Activated T-cell treated with anti-CD3 and anti-CD28 coated beads for 48 hours (primary cell): ENCODE measurements at places on chromosomes 3 and 15.

- no peak for DNase-seq
Observed at GRCh38 chr15:58138106-58138505, at the start of gene AQP9. Gene AQP9, plus strand, starts transcription at chr15:58138381. Its CDS starts 185 bp downstream, at chr15:58138566.

DNA sequence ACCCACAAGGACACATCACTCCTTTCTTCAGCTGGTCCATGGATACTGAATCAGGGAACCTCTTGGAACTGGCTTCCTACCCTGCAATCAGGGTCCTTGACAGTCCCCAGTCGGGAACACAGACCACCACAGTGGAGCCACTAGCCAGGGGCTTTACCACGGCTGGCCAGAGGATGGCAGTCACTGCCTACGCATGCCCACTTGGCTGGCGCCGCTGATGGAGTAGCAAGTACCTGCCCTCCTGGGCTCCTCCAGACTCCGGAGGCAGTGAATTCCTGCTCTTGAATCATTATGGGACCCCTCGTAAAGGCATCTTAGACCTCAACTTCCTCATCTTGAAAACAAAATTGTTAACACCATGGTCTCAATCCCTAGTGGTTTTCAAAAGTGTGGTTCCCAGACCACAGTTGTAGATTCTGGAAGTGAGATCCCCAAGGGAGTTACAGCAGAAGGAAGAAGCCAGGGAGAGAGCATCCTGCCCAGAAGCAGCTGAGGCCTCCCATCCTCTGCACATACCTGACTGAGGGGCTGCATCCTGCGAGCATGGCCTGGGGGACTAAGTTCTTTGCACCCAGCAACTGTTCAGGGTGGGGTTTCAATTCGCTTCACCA, 9.1 kb upstream of the SKIC8 start:
- peak; percentile 57 for DNase-seq

DNA sequence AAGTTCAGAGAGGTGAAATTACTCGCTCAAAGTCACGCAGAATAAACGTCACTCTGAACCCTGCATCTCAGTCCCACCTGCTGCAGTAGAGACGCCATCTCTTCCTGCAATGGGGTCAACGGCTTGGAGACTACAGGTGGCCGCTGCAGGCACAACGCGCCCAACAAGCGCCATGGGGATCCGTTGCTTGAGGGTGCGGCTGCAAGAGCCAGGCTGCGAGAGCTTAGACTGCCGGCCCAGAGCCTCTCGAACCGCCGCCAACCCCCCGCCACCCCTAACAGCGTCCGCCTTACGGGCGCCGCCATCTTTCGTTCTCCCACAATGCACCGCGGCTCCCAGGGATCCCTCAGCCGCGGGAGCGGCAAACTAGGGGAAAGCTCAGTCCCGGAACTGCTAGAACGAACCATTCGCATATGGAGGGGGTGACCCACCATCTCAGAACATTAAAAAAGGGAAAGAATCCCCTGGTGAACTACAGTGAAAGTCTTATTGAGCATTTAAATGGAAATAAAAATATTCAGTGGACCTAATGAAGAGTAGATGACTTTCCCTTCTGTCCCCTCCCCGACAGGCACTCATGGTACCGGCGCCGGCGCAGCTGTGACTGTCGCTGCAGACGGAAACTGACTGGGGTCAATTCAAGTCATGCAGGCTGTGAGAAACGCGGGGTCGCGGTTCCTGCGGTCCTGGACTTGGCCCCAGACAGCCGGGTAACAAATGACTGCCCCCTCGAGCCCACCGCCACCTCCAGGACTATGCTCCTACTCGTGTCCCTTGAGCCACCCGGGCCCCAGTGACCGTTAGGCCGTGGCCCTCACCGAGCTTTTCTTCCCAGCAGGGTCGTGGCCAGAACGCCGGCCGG, at the start of the genes MRPL46 and MRPS11:
Gene MRPL46 (minus strand): TSS at position 316 of the 862 bp plus-strand sequence. CDS start 11 bp downstream, at position 305.
Gene MRPS11 (plus strand): TSS at position 636 of the 862 bp plus-strand sequence. CDS start 10 bp downstream, at position 646.
- DNase-seq, result peak; percentile 83

- no peak for DNase-seq
Observed at GRCh38 chr3:163929069-163929652, 1149.1 kb downstream of the SI start.

- no peak for DNase-seq
Observed at GRCh38 chr15:76078285-76078877, 18.6 kb downstream of the TMEM266 start.

DNA sequence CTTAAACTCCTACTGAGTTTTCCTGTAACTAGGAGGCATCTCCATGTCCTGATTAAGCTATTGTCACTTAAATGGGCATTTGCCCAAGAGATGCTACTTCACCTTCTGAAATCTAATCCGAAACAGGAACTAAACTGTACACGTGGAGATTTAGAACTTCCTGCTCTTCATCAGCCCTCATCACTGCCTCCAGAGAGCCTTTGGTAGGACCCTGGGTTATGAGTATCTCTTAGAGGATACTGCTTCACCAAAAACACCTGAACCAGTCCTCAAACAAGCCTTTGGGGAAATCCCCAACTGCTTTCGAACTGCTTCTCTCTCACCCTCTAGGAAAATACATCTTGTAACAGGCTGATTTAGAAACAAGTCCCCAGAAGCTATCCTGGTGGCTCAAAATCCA, 320.3 kb downstream of the GAP43 start:
- no peak for DNase-seq

GRCh38 chr3:59772416-59773408, 722.9 kb upstream of the CFAP20DC start:
- DNase-seq, result no peak

- no peak for DNase-seq
Observed at GRCh38 chr3:54217828-54218227, 95.5 kb downstream of the CACNA2D3 start.
